Cardiac muscle cell (in vitro differentiated cells and primary cell): ENCODE measurements at places on chromosomes 1 and 21.

DNA sequence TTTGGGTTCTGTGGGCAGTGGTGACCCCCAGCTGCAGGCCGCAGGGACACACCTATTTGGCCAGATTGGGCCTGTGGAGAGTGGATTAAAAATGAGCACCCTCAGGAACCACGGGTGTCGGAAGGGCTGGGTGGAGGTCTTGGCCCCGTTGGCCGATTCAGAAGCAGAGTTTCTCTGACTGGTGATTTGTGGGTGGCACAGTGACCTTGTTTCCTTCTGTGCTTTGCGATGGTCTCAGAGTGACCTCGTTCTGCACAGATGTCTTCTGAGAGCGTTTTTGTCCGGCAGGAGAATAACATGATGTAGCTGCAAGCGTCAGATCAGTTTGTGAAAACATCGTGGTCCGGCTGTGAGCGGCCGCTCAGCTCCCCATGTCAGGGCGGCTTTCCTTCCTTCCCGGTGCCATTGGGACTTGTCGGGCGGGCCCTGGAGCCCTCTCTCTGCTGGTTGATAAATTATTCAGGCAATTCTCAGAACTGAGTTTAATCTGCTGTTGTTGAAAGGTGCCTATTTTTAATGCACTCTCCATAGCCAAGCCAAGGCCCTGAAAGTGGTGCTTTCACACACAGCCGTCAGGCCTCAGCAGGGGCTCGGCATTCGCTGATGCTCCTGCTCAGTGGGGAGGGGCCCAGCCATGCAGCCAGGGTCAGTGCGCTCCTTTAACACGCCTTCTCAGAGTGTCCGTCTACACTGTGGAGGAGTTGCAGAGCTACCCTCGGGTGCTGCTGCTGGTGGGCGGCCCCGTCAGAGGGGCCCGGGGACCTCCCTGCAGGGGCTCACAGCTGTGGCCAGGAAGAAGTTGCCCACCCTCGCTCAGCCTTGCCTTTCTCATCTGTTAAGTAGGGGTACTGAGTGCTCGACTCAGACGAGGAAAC is 26.8 kb downstream of the TRPM2 start:
- no peak for DNase-seq

GRCh38 chr1:151443846-151444782 is 15.2 kb downstream of the POGZ start:
- peak; percentile 78 for DNase-seq

DNA sequence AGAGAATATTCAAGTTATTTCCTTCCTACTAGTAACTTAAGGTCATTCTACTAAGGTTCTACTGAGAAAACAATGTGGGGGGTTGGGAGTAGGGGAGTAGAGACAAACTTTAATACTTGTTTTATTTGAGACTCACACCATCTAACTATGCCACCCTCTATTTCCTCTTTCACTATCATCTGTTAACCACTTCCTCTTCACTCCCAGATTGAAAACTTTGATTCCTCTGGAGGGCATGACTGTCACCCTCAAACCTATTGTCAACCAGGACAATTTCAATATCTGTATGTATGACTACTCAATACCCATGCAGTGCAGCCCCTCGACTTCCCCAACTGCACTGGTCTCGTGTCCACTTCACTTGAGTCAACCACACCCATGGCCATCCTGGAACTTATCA is 165.6 kb upstream of the POGK start:
- DNase-seq: no peak

DNA sequence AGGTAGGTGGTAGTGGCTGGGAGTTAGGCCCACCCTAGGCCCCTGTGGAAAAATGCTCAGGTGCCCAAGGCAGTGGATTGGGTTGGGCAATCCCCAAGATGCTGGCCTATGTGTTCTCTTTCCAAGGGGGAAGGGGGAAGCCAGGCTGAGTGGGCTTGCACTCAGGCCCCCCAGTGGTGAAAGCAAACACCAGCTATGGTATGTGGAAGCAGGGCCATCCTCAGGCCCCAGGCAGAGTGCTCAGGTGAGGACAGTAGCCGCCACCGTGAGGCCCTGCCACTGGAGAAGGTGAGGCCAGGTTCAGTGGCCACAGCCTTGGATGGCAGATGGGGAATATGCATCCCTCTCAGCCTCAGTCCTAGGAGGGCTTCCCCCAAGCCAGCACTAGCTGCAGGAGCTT is 11.8 kb downstream of the LY9 start:
- DNase-seq: no peak

DNA sequence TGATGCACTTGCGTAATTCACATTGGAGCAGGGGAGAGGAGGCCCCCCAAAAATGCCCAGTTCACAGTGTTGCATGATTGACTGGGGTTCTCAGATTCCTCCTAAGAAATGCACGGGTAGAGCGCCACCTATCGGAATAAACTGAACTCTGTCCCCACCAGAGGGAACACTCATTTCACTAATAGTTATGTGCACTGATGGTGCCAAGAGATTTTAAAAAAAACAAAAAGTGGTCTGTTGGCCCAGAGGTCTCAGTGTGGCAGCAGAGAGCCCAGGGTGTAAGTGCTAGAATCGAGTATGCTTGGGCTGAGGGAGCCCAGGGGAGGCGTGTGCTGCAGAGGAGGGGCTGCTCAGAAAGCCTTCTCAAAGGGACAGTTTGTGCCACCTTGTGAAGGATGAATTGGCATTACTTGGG is 6.9 kb downstream of the PINK1 start:
- peak; percentile 65 for DNase-seq

- DNase-seq: no peak
Measured at GRCh38 chr1:67431869-67432578, 1.8 kb upstream of the SERBP1 start.

DNA sequence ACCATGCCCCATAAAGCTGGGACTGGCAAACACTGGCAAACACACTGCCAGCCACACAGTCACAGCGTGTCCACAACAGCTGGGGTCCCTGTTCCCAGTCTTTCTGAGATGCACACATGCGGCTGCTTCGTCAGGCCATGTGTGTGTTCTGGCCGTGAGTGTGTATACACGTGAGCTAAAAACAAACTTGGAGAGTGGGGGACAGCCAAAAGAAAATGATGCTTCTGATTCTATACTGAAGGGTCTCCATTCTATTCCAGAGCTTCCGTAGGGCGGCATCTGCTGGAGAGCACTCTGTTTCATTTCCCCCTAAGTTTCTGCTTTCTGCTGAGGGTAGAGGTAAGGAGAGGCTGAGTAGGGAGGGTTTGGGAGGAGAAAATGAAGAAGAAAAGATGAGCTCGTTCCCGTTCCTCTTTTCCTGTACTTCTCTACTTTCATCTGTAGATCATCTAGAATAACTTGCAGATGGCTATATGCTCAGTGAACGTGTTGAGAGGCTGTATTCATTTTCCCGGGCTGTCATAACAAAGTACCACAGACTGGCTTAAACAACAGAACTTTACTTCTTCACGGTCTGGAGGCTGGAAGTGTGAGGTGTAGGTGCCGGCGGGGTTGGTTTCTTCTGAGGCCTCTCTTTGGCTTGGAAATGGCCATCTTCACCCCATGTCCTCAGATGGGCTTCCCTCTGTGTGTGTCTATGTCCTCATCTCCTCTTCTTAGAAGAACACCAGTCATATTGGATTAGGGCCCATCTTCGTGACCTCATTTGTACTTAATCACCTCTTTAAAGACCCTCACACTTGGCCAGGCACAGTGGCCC is 151.6 kb downstream of the TOMM20 start:
- DNase-seq: no peak
